SIG-M5 (cell line): ENCODE measurements at places on chromosomes 12 and 14.

GRCh38 chr12:70543444-70543843 is 93.8 kb downstream of the PTPRB start:
- DNase-seq: no peak

DNA sequence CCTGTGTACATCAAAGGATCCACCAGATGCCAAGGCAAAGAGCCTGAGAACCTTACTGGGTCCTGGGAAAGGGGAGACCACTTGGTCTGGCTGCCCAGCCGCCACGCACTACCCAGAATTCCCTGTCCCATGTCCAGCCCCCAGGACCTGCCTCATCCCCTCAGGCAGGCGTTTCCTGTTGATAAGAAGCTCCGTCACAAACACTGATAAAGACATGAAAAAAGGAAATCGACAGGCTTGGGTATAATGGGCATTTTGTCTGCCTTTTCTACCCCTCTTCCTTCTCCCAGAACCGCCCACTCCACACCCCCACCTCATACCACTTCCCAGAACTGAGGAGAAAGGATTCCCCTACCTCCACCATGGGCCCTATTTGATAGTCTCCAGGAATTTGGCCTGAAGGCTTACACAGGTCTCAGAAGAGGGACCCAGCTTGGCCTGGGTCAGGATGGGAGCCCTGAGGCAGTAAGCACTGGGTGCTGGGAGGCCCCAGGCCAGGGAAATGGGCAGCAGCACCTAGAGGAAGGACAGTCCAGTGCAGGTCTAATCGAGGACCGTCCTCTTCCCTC is 18.8 kb downstream of the ACVRL1 start:
- DNase-seq: no peak

DNA sequence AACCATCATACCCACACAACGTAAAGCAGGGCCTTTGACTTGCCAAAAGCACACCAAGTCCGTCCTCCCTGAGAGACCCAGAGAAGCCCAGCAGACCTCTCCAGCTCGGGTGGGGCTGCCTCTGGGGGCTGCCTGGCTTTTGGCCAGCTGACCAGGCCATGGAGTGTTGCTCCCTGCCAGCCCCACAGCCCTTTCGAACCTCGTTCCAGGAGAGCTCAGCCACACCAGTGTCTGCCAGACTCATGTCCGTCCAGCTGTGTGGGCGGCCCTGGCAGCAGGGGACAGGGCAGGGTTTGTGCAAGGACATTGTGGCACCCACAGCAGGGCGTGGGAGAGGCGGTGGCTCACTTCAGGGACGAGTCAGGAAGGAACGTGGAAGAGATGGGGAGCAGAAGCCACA is 22.6 kb upstream of the IRF2BPL start:
- no peak for DNase-seq

DNA sequence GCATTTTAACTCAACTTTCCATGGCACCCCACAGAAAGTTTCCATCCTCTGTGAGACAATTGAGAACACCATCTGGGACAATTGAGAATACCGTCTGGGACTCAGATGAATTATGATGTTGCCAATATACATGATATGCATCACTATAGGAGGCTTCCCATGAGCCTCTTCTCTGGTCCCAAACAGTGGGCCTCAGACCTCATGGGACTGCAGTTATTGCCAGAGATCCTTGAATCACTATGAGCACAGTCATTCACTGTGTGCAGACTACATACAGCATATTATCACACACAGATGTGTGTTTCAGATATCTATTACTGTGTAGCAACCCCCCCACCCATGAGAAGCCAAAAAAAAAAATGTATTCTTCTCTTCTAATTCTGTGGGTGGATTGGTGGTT is 134.4 kb downstream of the GXYLT1 start:
- no peak for DNase-seq

DNA sequence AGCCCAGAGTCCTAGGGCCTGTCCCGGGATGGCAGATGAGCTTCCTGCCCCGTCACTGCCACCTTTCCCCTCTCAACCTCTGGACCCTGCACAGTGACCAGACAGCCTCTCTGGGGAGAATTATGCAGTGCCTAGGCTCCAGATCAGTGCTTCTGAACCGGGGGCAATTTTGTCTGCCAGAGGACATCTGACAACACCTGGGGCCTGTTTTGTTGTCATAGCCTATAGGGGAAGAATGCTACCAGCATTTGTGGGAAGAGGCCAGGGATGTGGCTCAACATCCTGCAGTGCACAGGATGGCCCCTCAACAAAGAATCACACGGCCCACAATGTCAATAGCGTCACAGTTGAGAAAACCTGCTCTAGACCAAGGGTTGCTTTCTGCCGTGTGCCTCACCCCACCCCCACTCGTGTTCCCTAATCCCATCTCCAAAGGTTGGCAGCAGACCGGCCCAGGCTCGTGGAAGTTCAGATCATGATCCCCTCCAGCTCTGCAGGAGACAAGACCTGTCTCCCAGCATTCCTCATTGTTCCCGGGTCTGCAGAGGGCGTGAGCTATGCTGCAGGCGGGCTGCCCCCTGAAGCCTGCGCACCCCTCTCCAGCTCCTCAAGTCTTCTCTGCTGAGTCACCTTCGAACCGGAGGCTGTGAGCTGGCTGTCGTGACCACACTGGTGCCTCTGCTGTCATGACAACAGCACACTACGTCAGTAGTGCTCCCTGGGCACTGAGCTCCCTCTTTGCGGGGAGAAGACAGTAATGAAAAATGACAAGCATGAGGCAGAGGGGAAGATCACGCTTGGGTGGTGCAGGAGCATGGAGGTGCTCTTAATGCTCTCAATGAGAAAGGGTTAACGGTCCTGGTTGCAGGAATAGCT is 2.0 kb upstream of the GAPDH start:
- DNase-seq: peak; percentile 89

DNA sequence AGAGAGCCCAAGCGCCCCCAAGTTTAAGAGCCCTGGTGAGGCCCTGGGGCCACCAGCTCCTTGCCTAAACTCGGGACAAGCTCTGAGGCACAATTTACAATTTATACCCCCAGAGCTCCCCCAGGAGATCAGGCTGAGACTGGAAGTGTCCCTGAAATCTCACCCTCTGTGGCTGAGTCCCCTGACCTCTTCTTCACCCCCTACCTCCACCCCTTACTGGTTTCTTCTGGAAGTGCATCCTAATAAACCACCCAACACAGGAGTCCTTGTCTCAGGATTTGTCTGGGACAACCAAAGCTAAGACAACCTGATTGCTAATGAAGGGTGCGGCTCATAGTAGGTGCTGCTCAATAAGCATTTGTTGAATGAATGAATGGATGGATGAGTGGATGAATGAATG is 206.4 kb downstream of the BCL11B start:
- DNase-seq: no peak

- DNase-seq: no peak
Observed at GRCh38 chr12:59742841-59743240, 147.0 kb downstream of the SLC16A7 start.

GRCh38 chr12:39723831-39724230 is 104.2 kb upstream of the ABCD2 start:
- no peak for DNase-seq

GRCh38 chr12:103801709-103802585 is 39.1 kb downstream of the NT5DC3 start:
- DNase-seq: no peak

- no peak for DNase-seq
Observed at GRCh38 chr12:62540354-62540753, 73.7 kb downstream of the MON2 start.

DNA sequence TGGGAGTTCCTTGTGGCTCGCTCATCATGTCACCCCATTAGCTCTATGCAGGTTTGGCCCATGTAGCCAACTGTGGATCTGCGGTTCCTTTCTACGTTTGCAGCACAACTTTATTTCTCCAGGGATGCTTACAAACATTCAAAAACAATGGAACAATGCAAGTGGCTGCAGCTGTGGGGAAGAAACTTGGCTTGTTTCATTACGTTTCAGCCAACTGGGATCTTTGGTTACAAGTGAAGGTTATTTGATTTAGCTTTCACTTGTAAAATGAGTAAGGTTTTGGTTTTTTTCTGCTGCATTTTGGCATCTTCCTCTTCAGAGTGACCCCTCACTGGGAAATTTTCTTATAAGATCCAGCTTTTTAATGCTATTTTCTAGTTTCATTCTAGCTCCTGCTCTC is 105.9 kb downstream of the PLXNC1 start:
- DNase-seq: no peak

GRCh38 chr14:61099216-61099835 is 118.3 kb downstream of the SLC38A6 start:
- no peak for DNase-seq

GRCh38 chr14:22276913-22277816 is 311.9 kb downstream of the DAD1 start:
- no peak for DNase-seq

GRCh38 chr14:91361233-91361811 is 56.3 kb downstream of the CCDC88C start:
- DNase-seq: peak; percentile 91

- DNase-seq: no peak
Observed at GRCh38 chr14:76793956-76794355, 18.7 kb downstream of the ANGEL1 start.

DNA sequence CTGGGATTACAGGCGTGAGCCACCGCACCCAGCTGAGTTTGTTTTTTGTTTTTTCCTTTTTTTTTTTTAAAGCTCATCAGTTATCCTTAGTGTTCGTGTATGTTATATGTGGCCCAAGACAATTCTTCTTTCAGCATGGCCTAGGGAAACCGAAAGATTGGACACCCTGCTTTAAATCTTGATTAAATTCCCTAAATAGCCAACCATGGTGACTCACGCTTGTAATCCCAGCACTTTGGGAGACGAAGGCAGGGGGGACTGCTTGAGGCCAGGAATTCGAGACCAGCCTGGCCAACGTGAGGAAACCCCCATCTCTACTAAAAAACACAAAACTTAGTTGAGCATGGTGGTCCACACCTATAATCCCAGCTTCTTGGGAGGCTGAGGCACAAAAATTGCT is 131.1 kb downstream of the MED13L start:
- no peak for DNase-seq

GRCh38 chr12:50102131-50102531 is 1.7 kb upstream of the GPD1 start:
- DNase-seq: no peak

- DNase-seq: no peak
Observed at GRCh38 chr14:79698298-79698711, 513.0 kb downstream of the DIO2 start.

DNA sequence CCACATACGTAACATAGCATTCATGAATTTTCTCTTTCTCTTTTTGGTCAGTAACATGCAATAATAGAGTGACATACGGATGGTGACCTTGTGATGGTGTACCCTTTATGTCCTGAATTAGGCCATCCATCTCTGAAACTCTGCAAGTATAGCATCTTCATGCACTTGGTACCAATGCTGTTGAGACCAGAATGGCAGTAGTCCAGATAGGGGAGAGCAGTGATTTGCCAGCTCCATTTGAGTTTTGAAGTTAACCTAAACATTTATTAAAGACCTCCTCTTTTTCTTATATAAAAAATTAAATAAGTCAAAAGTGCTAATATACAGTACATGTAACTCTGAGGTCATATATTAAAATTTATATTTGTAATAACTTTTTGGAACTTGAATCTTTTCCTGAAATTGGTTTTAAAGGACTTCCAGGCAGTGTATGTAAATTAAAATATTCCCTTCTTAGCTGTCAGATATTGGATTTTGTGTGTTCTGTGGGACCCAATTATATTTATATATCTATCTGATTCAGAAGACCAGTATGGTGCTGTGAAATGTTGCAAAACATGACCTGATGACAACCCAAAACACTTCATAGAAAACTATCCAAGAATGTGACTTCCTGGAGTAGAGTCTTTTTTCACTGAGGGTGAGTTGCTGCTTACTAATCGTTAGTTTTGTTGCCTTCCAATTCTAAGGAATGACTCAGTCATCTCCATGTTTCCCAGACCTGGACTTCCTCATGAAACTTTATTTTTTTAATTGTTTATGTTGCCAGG is 3.5 kb downstream of the ELK3 start:
- DNase-seq: no peak

- DNase-seq: no peak
Observed at GRCh38 chr12:117188121-117188665, 2.1 kb downstream of the FBXO21 start.

GRCh38 chr12:50062728-50063460 is 5.5 kb downstream of the ASIC1 start:
- DNase-seq: no peak

- DNase-seq: no peak
Observed at GRCh38 chr14:75518625-75519024, 3.6 kb upstream of the BATF start.

GRCh38 chr12:108270035-108270848 is 68.9 kb downstream of the CMKLR1 start:
- DNase-seq: no peak

DNA sequence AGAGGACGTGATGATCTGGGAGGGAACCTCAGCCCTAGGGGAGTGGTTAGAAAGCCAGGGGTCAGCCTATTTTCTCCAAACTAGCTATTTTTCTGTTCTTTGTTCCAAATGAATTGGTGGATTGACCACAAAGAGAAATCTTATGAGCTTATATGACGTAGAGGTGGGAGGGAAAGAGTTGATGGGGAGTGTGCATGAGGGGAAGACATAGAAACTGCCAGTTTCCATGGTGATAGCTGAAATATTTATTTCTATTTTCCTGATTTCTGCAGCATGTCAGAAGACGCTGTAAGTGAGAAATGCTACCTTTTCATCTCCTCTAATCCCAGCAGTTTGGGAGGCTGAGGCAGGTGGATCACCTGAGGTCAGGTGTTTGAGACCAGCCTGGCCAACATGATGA is 51.4 kb upstream of the CISTR start:
- DNase-seq: no peak

DNA sequence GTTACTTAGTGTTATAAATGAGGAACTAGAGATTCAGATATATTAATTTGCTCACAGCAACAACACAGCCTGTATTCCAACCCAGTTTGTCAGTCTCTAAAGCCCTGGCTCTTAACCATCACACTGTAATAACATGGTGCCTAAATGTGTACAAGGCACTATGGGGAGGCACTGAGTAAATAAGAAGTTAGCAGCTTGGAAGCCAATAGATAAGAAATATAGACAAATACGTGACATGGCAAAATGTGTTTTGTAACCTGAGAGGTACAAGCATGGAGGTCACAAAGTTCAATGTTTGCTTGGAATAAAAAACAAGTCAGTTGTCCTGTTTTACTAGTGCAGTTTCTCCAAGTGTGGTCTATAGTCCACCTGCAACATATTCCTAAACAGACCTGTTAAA is 16.3 kb upstream of the SLCO1A2 start:
- DNase-seq: no peak

GRCh38 chr12:27334042-27334720 is 1.5 kb downstream of the BMAL2 start:
- DNase-seq: no peak

GRCh38 chr14:73477618-73478266 is 13.0 kb upstream of the RIOX1 start:
- no peak for DNase-seq

- DNase-seq: no peak
Observed at GRCh38 chr12:64269161-64269560, 47.1 kb upstream of the KICS2 start.

GRCh38 chr14:101320396-101320795 is 240.9 kb upstream of the DIO3 start:
- no peak for DNase-seq
